ENCODE measurements at places on chromosomes 5 and 9.
A peak's percentile ranks its signal among the peaks of the same experiment; 100 is the strongest.

DNA sequence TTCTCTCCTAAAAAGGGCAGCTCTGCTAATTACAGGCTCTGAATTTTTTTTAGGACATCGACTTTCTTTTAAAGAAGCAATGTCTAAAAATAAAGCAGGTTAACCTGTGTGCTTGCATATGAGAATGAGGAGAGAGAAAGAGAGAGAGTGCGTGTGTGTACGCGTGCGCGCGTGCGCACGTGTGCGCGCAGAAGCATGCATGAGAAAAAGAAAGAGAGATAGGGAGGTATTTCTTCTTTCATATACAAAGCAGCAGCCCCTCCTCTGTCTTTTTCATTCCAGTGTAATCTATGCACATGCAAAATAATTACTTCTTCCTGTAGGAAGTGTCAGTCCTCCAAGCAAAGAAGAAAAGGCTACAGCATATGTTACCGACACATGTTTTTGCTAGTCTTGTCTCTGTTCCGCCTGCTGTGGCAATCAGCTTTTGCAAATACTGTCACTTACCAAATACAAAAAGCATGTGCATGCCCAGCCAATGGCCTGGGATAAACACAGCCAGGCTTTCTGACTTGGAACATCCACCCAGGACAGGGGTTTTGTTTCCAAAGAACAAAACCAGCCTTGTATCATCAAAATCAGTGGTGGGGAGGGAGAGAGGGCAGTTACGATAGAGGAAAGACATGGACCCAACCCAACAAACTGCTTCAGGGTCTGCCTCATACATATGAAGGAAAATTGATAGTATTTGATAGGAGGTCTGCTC, 252.3 kb upstream of the SLC24A2 start:
- peaks cover 3% of the 10 kb centered on the region for H3K4me1 ChIP-seq
- H3K27ac ChIP-seq, result no peak overlapping the region
- no peaks in the 10 kb centered on the region for H3K27me3 ChIP-seq
- H3K4me3 ChIP-seq, result no peak overlapping the region
- no peaks in the 10 kb centered on the region for H3K36me3 ChIP-seq
- DNase-seq, result peak; percentile 22

GRCh38 chr5:107557051-107557658, 113.6 kb downstream of the EFNA5 start:
- H3K4me1 ChIP-seq, result peaks cover 2% of the 10 kb centered on the region
- H3K27me3 ChIP-seq, result no peaks in the 10 kb centered on the region
- H3K27ac ChIP-seq, result no peak overlapping the region
- DNase-seq, result peak; percentile 95
- H3K36me3 ChIP-seq, result no peaks in the 10 kb centered on the region

DNA sequence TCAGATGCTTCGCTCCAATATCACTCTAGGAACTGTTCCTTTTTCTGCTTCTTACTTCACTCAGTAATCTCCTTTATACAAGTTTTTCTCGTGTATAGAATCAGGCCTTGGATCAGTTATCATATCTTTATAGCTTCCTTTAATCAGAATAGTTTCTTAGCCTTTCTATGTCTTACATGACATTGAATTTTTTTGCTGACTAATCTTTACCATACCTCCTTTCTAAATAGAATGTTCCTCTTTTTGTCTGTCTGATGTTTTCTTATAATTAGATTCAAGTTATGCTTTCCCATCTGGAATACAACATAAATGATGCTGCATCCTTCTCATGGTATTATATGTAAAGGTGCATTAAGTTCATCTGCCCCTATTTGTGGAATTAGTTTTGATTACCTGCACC, 40.2 kb upstream of the TYRP1 start:
- DNase-seq, result no peak
- no peak overlapping the region for H3K27ac ChIP-seq
- no peak overlapping the region for H3K4me3 ChIP-seq
- no peaks in the 10 kb centered on the region for H3K4me1 ChIP-seq

DNA sequence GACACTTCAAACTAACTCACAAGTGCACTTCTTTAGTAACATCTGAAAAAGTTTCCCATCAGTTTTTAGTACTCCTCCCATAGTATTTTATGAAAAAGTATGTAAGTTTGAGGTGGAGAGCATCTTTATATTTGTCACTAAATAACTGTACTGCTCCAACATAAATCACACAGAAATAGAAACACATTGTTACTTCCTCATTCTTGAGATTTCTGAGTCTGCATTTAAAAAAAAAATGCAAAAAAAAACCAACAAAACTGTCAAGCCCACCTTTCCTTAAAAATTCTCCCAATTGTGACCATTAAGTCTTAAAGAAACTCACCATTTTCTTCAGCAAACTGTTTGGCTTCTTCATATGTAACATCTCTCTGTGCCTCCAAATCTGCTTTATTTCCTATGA, 18.7 kb downstream of the RAB14 start:
- no peaks in the 10 kb centered on the region for H3K36me3 ChIP-seq
- H3K27me3 ChIP-seq, result no peaks in the 10 kb centered on the region
- peaks cover 2% of the 10 kb centered on the region for H3K4me1 ChIP-seq
- DNase-seq, result no peak

DNA sequence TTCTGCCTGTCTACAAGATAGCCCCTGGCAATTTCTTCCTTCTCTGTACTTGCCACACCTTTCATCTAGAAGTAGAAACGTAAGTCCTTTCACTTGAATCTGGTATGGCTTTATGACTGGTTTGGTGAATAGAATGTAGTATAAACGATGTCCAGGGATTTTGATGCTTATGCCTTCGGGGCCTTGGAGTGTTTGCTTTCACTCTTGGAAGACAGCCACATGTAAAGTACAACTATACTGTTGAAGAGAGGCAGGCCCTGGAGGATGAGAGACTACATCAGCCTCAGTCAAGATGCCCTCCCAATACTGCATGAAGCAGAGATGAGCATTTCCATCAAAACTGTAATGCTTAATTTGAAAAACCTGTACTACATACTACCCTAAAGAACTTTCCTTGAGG, 553.8 kb upstream of the C9orf72 start:
- no peak overlapping the region for H3K27ac ChIP-seq
- no peaks in the 10 kb centered on the region for H3K27me3 ChIP-seq
- no peak for DNase-seq
- no peak overlapping the region for H3K4me3 ChIP-seq

DNA sequence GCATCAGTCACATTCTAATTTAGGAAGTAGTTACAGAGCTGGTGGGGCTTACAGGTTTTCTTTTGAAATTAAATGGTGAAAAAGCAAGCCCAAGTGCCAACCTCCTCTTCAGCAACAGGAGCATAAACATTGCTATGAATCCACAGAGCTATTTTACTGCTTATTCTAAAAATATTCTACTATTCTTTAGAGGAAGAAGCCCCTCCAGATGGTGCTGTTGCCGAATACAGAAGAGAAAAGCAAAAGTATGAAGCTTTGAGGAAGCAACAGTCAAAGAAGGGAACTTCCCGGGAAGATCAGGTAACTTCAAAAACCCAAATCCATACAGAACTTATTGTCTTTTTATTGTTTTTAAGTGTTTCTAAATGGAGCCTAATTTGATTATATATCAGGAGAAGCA, 202.8 kb downstream of the CWC27 start:
- no peak overlapping the region for H3K27ac ChIP-seq
- no peak overlapping the region for H3K4me3 ChIP-seq
- DNase-seq, result no peak

DNA sequence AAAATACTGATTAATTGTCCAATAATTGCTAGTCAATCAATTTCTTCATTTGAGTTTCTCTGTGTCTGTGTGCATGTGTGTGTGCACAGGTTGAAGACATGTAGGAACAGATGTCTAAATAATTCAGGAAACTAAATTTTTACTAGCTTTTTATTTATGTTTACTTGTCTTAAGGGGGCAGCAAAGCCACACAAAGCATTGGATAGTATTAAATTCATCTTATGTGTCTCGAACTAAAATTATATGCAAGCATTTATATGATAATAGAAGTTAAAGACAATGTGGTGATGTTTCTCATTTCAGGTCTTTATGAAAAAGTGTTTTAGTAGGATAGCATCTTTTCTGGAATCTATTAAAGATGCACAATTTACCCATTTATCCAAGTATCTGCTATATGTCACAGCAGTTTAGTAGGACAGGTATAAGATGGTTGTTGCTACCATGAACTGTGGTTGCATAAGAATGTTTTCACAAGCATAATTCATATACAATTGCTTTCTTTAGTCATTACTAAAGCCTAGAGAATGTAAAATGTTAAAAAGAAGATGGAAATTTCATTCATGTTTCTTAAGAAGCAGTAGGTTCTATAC, 784.6 kb upstream of the NUDT12 start:
- no peaks in the 10 kb centered on the region for H3K4me1 ChIP-seq
- H3K4me3 ChIP-seq, result no peak overlapping the region
- no peaks in the 10 kb centered on the region for H3K27me3 ChIP-seq
- no peaks in the 10 kb centered on the region for H3K36me3 ChIP-seq
- DNase-seq, result peak; percentile 17
- no peak overlapping the region for H3K27ac ChIP-seq

GRCh38 chr5:27995867-27996266, 957.5 kb upstream of the CDH9 start:
- no peak for DNase-seq
- no peak overlapping the region for H3K27ac ChIP-seq
- no peaks in the 10 kb centered on the region for H3K4me1 ChIP-seq
- no peak overlapping the region for H3K4me3 ChIP-seq
- no peaks in the 10 kb centered on the region for H3K27me3 ChIP-seq
- no peaks in the 10 kb centered on the region for H3K36me3 ChIP-seq

Measured in mesendoderm (in vitro differentiated cells).